NCI-H774 (cell line): ENCODE measurements at places on chromosomes 16 and 17.
A peak's percentile ranks its signal among the peaks of the same experiment; 100 is the strongest.

DNA sequence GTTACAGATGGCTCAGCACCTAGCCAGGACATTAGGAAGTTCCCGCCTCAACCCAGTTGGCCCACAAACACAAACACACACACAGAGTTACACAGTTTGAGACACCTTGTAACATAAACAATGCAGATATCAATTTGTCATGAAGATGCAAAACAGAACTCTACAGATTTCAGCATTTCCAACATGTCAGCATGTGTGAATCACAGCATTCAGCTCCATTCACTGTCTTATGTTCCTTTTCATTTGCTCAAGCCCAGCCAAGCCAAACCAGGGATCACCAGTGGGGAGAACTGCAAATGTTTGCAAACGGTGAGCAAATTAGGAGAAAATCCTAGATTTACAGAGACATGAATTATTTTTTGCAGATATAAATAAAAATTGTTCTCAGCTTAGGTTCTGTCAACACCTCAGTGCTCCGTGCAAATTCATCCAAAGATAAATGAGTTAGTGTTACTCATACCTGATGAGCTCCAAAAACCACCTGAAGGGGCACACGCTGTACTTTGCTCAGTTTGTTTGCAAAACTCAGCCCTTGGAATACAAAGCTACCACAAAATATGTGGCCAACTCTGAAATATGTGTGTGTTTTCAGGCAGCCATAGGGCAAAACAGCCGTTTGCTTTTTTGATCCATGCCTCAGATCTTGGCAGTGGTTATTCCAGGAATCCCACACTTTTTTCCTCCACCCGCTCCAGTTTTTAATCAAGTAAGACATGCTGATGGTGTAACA lies 16.3 kb upstream of the COX10 start:
- DNase-seq: no peak

GRCh38 chr17:75060434-75061054 lies 13.5 kb downstream of the KCTD2 start:
- no peak for DNase-seq

- DNase-seq: no peak
Measured at GRCh38 chr17:20784100-20784665, 204.7 kb downstream of the CDRT15L2 start.

DNA sequence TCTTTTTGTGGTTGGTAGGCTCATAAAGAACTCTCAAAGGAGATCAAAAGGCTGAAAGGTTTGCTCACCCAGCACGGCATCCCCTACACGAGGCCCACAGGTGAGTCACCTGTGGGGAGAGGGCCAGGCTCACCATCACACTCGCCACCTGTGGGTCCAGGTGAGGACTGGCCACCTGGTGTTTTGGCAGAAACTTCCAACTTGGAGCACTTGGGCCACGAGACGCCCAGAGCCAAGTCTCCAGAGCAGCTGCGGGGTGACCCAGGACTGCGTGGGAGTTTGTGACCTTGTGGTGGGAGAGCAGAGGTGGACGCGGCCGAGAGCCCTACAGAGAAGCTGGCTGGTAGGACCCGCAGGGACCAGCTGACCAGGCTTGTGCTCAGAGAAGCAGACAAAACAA lies 11.1 kb downstream of the GNPTG start:
- no peak for DNase-seq

DNA sequence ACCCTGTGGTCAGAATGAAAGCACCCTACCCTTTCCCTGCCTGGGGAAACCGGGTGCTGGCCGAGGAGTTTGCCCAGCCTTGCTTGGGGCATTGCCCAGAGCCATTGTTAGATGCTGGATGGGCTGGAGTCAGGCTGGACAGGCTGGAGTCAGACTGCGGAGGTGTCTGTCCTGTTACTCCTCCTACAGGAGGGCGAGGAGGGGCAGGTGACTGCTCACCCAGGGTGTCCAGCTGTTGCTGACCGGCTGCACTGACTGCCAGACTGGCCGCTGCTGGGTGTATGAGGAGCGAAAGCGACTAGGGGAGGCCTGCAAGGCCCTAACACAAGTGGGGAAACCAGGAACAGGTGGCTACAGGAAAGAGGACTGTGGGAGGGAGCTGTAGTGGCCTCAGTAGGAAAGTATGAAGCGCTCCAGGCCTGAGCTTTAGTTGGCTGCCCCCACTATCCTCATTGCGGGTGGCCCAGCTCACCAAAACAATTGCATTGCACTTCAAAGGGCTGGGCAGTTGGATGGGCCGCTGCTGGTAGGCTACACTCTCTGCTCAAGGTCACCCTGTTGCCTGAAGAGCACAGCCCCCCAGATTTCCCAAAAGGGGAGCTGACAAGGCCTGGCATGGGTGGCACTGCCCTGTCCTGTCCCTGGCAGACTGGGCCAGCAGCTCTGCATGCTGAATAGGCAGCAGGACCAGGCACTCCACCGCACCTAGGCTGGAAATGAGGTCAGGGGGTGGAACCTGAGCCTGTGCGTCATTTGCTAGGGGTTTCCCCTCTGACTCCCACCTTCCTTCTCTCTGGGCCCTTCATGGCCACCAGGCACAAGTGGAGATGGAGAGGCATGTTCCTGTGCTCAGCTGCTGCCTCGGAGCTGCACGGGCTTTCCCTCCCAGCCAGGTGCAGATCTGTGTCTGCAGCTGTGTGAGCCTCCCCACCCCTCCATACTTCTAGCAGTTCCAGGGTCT lies 18.4 kb downstream of the LDHD start:
- DNase-seq: no peak

DNA sequence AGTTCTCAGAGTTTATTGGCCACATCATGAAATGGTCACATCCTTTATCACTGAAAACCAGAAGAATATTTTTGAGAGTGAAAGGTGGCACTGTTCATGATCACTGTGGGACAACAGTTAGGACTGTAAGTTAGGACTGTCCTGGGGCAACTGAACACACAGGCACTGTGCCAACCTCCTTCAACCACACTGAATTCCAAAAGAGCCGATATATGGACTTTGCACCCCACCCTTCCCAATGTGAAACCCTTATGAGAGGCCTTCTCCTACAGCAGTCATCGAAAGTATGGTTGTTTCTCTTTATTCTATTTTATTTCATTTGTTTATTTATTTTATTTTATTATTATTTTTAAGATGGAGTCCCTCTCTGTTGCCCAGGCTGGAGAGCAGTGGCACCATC lies 353.5 kb downstream of the TOX3 start:
- no peak for DNase-seq

DNA sequence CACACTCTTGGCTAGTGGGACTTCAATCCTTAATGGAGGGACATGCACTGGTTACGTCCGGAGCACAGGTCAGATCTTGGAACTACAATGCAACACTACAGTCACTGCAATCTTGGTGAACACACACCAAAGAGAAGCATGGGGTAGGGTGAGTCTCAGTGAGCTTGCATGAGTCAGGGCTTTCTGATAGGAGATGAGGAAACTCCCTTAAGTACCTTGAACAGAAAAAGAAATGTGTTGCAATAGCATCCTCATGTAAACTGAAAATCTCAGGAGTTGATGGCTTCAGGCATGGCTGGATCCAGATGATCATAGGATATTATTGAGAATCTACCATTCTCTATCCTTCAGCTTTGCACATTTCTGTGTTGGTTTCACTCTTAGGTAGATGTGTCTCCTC lies 54.1 kb downstream of the CES1 start:
- DNase-seq: no peak

DNA sequence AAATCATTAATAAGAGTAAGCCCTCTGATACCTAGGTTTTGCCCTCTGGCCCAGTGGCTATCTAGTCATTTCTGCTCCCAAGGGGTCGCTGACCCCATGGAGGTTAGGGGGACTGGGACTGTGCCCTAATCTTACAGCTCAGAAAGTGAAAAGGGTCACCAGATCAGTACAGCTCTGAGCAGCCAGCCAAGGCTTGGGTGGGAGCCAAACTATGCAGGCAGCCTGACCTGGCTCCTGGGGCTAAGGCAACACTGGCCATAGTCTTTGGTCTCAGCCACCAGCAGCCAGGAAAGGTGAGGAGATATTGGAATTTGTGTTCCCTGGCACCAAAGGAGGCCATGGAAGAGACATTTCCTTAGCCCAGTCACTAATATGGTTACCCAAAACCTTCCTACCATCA lies 67.6 kb downstream of the ASIC2 start:
- DNase-seq: no peak

DNA sequence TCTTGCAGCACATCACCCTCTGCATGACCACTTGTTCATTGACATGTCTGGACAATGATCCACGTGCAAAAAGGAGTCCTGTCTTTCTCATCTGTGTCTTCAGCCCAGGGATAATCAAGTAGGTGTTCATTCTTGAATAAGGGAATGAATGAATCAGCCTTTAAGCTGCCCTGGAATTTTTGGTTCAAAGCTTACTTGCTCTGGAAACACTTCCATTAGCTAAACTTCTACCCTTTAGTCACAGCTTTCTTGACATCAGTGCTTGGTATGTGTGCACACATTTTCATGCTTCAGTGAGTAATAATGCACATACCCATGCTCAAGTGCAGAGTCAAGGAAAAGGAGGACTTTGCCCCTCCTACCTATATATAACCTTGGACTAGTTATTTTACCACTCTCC lies 103.0 kb upstream of the CDH13 start:
- DNase-seq: no peak

DNA sequence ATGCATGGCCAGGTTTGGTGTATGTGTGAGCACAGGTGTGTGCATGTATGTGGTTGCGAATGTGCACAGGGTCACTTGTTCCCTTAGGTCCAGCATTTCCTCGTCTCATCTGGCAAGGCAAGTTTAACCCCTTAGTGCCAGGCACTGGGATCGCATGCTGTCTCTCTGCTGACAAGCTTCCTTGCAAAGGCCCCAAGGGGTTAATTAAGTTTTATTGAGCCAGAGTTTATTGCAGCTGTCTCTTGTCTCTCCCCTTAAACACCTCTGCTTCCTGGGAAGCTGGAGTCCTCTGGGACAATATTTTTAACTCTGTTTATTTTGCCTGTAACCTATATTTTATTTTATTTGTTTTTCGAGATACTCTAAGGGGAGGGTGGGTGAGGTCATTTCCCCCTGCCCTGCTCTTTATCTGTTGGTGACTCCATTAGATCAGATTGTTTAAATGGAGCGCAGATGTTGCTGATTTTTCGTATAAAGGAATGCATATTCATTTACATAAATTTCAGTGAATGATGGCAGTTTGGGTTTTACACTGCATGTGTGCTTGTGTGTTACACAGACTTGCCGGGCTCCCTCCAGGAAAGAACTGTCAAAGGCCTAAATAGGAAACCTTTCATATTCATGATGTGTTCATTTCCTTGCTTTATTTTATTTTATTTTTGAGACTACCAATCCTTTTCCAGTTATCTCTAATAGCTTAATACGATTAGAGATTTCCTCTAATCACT lies 99.7 kb downstream of the CBLN1 start:
- no peak for DNase-seq

DNA sequence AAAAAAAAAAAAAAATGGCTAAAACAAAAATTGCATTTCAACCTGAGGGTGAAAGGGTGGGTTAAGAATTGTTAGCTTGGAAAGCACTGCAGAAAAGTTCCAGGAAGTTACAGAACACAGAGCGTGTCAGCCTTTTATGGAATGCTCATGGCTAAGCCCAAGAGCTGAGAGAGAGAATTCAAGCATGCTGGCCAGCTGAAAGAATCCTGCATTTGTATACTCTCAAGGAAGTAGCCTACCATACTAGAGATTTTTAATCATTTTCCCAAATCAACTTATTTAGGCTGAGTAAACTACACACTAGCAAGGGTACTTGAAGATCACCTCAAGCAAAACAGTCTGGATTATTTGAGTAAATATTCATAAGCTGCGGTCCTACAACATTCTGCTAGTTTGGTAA lies 153.9 kb downstream of the KCNJ2 start:
- no peak for DNase-seq

GRCh38 chr17:17810084-17810894 lies 26.5 kb downstream of the SREBF1 start:
- no peak for DNase-seq

- no peak for DNase-seq
Measured at GRCh38 chr16:3781421-3781820, 64.1 kb upstream of the TRAP1 start.

DNA sequence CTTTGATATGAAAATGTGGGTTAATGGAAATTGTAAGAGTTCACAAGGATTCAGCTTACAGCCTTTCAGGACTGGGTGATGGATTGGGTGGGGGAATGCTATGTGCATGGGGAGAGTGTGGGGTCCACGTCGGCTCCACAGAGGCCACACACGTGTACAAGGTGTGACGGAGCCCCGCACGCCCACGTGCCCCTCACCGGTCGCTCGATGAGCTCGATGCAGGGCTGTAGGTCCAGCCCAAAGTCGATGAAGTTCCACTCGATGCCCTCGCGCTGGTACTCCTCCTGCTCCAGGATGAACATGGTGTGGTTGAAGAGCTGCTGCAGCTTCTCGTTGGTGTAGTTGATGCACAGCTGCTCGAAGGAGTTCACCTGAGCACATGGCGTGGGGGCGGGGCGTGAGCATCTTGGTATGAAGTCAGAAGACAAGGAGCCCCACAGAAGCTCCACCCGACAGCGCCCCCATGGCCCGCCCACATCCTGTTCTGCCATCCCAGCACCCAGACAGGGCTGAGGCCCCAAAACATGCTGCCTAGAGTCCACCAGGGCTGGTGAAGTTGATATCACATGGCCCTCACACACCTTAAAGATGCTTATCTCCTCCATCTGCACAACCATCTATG lies 99.1 kb downstream of the MYH11 start:
- no peak for DNase-seq

DNA sequence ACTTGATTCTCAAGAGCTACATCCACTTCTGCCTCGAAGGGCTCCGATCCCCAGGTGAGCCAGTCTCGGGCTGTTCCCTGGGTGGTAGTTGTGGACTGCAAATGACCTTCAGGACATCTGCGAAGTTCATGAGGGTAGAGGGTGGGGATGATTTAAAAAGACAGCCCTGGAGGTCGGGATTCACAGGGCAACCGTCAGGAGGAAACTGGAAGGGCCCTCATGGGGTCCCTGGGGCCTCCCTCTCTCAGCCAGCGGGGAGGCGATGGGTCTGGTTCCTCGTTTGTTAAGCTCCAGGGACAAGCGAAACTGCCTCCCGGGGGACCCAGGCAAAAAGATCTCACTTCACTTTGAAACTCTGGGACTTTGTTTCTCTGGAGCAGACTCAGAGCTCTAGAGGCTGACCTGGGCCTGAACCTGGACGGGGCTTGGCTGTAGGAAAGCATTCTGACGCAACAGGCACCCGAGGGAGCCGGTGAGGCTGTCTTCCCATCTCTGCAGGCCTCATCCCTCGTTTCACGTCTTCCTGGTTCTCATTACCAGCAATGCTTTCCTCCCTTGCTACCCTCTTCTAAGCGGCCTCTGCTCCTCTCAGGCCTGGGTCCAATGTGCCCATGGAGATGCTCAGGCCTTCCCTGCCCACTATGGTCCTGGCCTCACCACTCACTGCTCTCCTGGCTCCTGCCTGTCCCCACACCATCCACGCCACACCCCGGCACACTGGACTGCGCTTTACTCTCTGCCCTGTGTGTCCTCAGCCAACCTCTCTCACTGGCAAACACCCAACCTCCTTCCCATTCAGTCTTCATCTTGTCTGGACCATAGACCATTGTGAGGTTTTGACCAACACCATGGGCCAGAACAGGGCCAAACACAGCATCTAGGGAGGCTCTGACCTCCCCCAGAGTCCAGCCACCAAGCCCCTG lies 214.2 kb upstream of the TNRC6C start:
- no peak for DNase-seq

- no peak for DNase-seq
Measured at GRCh38 chr16:49356728-49357488, 16.7 kb upstream of the C16orf78 start.

- DNase-seq: peak; percentile 20
Measured at GRCh38 chr17:72143245-72143644, 22.4 kb downstream of the SOX9 start.

- no peak for DNase-seq
Measured at GRCh38 chr17:19379361-19380065, 1.2 kb downstream of the MAPK7 start.

GRCh38 chr16:81008505-81008789 lies 1.4 kb downstream of the CENPN start:
- no peak for DNase-seq
